ENCODE measurements at places on chromosomes 2 and 18.

DNA sequence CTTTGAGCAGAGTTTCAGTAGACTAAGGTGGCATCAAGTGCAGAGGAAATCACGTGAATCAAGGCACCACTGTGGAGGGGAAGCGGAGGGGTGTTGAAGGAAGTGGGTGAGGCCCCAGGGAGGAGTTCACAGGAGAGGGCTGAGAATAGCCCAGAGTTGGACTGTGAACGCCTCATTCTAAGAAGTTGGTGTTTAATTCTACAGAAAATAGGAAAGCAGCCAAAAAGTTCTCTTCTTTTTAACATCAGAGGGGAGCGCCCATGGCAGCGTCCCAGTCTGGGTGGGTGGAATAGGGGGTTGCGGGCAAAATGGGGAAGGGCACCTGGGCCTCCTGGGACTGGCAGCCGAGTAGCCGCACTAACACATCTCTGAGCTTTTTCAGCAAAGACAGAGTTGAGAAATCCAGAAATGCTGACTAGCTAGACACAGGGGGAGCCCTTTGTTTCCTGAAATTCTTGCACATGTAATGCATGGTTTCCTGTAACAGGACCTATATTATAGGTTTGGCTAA, 97.0 kb downstream of the NEB start:
- DNase-seq, result no peak

GRCh38 chr2:5230855-5231254, 461.3 kb upstream of the SOX11 start:
- DNase-seq, result no peak

- DNase-seq, result no peak
Observed at GRCh38 chr2:241974851-241975592, 105.5 kb downstream of the RTP5 start.

DNA sequence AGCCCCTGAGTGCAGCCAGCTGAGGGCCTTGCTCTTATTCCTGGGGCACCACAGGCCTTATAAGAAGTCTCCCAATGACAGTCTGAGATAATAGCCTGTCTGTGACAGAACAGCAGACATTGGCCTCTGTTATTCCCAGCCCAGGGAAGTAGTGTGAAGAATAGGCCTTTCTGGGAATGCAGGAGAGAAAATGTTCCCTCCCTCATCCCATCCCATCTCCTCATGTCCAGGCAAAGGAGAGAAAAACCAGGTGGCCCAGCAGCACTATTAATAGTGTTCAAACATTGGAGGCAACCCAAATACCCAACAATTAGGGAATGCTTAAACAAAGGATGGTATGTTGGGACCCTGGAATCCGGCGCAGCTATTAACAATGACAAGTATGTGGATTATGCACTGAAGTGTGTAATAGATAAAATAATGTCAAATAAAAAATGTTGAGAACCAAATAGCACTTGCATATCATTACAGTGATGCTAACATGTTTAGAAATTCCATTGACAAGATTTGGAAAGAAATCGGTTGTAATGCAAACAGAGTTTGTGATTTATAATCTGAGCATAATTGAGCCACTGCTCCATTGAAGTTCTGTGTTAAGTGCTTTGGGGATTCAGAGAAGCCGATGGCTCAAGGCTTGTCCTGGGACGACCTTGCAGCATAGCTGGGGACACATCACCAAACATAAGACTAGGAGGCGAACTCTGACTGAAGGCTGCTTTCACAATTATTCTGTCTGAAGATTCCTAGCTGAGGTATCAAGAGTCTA, 69.3 kb downstream of the LBH start:
- peak; percentile 93 for DNase-seq

- DNase-seq, result no peak
Observed at GRCh38 chr2:11420190-11420589, 45.8 kb downstream of the E2F6 start.

- DNase-seq, result no peak
Observed at GRCh38 chr2:176812246-176812775, 400.3 kb upstream of the HNRNPA3 start.

GRCh38 chr2:232026910-232027309, 65.4 kb downstream of the DIS3L2 start:
- no peak for DNase-seq

DNA sequence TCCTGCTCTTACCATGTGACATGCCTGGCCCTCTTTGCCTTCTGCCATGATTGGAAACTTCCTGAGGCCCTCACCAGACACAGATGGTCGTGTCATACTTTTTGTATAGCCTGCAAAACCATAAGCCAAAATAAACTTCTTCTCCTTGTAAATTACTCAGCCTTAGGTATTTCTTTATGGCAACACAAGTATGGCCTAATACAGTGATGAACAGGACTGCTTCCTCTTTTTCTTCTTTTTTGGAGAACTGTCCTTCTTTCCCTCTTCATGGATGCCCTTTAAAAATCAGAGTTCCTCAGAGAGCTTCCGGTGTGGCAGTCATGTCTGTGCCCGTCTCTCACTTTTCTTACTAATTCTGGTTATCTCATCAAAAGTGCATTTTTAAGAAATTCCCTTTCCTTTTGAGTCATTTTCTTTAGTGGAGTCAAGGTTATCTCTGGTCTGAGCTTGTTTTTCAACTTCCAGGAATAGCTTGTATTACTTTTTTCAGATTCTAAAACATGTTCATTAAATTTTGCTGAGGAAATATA, 9.2 kb upstream of the IL1A start:
- peak; percentile 33 for DNase-seq

DNA sequence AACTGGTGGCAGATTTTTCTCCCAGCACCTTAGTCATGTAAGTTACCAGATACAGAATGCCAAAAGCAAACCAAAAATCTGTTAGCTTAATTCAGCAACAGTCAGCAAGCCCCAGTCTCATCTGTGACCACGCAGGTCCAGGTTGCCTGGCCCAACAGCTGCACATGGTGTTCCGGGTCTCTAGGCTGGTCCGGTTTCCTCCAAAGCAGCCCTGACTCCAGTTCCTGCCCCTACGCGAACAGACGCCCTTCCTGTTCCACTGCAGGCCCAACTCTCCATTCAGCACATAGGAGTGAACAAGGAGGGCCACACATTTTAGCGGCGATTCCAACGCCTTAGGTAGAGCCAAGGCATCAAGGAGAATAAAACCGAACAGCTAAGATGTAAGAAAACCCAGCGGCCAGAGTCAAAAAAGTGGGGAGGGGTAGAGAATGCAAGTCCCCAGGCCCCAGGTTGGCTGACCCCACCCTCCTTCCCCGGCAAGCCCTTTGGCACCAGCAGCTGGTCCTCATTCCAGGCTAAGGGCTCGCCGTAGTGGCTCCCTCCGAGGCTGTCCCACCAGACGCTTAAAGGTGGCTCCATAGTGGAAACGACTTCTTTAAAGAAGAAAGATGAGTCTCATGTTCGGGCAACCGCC, 1.5 kb downstream of the STK25 start:
- DNase-seq, result no peak

DNA sequence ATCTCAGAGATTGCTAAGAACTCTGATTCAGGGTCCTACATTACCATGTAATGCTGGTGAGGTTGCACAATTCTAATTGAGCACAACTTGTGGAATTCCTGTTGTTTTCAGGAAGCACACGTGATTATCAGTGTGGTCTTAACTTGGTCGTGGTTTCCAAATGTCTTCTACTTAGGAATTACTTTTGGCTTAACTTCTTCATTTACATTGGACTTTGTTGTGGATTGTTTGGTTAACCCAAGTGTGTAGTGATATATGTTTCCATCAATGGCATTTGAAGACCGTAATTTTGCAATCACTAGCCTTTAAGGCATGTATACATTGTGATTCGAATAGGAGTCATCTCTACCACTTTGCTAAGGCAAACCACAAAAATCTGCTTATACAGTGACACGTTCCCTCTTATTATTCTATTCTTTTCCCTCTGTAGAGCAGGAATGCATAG, 373.3 kb downstream of the IRS1 start:
- peak; percentile 100 for DNase-seq

GRCh38 chr2:205744074-205744591, 61.8 kb downstream of the NRP2 start:
- peak; percentile 66 for DNase-seq

DNA sequence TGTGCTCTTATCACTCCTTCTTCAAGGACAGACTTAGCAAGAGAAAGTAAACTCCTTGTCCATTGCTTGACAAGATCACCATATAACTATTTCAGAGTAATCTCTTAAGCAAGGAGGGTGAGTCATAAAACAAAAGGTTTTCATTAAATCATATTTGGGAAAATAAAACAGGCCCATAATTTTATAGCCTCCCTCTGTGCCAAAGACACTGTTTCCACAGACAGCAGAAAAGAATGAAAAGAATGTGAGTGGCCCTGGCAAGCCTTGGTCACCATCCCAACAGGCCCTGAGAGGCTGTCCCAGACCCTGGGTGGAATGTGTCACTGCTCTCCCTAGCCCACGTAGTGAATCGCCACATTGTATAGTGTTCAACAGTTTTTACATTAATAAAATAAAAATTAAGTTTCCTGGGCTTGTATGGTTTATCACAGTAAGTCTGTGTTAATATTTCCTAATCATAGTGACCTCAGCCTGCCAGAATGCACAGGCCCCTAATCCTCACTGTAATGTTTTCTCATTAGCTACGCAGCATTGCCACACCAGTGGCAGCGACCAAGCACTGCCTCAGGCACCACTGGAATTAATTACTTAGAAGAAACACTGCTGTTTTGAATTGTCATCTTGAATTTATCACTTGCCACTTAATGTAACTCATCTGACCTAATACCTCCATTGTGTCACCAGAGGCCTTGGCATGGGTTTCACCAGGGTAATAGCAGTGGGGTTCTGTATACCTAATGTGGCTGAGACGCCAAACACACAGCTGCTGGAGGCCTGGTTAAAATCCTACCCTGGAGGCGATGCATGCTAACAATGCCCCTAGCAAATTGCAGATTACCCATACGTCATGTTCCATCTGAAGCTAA, 401.9 kb downstream of the LNPK start:
- peak; percentile 73 for DNase-seq

DNA sequence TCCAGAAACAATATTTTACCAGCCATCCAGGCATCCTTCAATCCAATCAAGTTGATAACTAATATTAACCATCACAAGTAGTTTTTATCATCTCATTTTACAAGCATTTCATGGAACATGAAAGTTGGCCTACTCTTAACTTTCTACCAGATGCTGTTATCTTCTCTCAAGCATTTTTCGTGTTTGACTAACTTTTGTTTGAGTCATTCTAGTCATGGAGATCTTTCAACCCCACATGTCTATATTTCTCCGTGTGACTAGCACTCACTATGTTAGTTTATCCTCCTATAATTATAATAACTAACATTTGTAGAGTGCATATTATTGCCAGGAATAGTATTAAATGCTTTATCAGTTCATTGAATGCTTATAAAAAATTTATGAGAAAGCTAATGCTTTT, 307.0 kb upstream of the CWC22 start:
- DNase-seq, result no peak

- DNase-seq, result no peak
Observed at GRCh38 chr18:35938158-35938557, 34.3 kb upstream of the RMP24 start.

GRCh38 chr2:215554689-215555498, 119.0 kb upstream of the FN1 start:
- peak; percentile 91 for DNase-seq

GRCh38 chr18:55384551-55385275, 203.3 kb downstream of the TCF4 start:
- peak; percentile 63 for DNase-seq

DNA sequence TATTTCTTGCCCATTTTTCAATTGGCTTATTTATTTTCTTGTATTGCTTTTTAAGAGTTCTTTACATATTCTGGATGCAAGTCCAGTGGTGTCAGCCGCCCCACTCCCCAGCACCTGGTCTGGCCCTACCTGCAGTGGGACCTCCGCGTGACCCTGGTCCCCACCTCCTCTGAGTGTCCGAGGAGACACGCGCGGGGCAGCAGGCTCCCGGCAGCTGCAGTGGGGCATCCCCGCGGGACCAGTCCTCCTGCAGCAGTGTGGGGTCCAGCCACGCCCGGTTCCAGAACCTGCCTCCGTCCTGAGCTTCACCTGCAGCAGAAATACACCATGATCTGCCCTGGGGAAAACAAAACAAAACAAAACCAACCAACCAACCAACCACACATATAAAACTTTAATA, 48.9 kb upstream of the IL1R1 start:
- no peak for DNase-seq

- no peak for DNase-seq
Observed at GRCh38 chr18:65651192-65651591, 99.6 kb upstream of the CDH7 start.

DNA sequence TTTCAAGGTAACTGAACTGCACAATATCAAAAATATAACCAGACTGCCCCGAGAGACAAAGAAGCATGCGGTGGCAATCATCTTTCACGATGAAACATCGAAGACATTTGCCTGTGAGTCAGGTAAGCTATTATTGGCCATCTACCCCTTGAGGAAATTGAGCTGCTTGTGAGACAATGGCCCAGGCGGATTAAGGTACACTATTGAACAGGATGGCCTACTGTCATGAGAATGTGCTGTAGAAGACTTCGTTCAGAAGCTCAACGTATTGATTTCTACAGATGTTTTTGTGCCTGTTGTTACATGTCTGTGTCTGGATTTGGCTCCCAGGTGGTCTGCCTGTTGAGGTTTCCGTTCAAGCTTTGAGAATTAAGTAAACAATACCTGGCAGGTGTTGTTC, 198.7 kb downstream of the DOK6 start:
- DNase-seq, result no peak

DNA sequence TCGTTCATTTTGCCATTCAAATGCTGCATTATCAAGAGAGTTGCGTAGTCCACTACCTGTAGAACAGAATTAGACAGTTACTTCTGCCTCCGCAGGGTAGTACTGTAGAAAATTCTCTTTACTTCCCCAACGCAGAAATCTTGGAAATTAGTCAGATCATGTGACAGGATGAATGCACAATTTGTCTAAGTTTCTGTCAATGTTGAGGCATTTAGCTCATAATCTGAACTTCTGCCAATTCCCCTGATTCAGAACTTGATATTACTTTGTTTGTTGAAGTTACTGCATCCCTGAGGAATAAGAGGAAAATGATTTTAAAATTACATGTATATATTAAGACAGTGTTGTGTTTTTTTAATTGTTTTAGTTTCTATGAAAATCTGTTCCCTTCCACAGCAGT, 83.4 kb downstream of the TTC27 start:
- peak; percentile 94 for DNase-seq

DNA sequence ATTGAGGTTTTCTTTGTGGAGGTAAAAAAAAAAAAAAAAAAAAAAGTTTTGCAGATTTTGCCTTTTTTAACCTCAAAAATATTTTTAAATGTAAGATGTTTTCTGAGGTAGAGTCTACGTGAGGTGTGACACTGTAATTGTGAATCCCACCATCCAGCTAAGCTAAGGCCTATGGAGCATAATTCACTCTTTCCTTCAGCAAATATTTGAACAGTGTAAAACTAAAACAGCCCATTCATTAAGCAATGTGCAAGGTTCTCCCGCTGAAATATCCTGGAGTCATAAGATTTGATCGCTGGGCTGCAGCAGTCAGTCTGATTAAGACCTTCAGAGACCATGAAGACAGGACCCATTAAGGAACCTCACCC, 105.1 kb downstream of the HNRNPLL start:
- no peak for DNase-seq

- no peak for DNase-seq
Observed at GRCh38 chr2:145043399-145043834, 523.5 kb upstream of the ZEB2 start.

Measured in fibroblast of upper back skin (primary cell).